ENCODE measurements at places on chromosomes 3 and 15.

DNA sequence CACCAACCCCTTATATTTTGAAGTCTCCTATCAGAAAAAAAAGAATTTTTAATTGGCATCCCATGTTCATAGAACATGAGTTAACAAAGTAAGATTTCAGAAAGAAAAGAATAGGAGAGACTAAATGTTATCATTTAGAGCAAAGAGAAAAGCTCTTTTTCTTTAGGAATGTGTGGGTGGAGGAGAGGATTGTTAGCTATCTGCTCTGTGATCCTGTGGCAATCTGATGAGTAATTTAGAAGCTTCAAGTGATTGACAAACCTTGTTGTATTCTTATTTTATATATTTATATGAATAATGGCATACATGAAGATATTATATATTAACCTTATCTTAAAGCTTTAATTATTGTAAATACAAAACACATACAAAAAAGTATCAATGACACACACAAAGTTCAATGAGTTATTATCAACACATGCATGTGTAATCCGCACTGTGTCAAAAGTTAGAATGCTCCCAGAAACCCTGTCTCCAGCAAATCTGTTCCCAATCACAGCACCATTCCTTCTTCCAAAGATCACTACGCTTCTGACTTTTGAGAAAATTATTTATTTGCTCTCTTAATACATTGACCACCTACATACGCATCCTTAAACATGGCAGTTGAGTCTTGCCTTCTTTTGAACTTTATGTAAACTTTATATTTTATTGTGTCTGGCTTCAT, 907.4 kb downstream of the MCTP2 start:
- DNase-seq, result no peak

GRCh38 chr3:171752329-171752728, 58.0 kb downstream of the PLD1 start:
- no peak for DNase-seq

- peak; percentile 77 for DNase-seq
These were observed 116.1 kb downstream of the KLF13 start for GRCh38 chr15:31442699-31443111.

DNA sequence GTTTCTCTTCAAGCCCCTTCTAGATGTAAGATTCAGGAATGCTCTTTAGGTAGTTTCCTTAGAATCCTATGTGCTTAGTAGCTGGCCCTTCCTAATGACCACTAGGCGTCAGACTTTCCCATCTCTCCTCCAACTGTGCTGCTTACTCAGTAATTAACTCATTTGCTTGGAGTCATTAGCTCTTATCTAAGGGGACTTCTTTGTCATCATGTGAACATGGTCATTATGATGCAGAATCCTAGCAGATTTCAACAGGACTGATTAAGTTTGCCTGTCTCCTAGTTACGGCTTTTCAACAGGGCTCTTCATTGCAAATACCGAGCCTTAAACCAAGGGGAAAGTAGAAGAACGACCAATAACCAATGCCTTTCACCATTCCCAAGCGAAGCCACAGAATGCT, 46.4 kb downstream of the GJD2 start:
- no peak for DNase-seq

DNA sequence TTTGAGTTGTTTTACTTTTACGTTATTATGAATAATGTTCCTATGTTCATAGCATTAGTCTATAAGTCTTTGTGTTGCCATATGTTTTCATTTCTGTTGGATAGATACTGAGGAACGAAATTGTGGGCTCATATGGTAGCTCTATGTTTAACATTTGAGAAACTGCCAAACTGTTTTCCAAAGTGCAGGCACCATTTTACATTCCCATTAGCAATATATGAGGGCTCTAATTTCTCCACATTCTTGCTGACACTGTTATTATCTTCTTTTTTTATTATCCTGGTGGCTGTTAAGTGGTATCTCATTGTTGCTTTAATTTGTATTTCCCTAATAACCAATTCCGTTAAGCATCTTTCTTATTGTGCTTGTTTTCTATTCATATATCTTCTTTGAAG, 1.8 kb upstream of the PIK3R4 start:
- no peak for DNase-seq

GRCh38 chr3:50122661-50123391, 32.3 kb upstream of the SEMA3F start:
- no peak for DNase-seq

GRCh38 chr15:101148166-101148880, 103.5 kb downstream of the CHSY1 start:
- no peak for DNase-seq

GRCh38 chr15:41557673-41558399, 1.2 kb upstream of the TYRO3 start:
- DNase-seq, result no peak
